ENCODE measurements at places on chromosomes 5 and 9.

DNA sequence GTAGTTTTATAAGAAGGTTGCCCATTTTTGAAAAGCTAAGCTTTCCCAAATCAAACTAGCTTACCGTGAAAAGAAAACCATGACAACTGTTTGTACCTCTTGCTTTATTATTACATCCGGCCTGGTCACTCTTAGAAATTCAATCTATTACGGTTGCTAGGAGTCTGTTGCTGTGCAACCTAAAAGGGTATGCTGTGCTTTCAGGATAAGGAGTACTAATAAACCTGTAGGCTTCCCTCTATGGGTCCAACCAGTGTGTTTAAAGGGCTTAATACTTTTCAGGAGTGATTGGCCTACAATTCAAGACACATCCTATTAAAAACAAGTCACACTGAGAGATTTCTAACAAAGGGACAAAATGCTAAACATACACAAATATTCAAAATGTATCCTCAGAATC is 27.1 kb downstream of the RFX3 start:
- no peak for DNase-seq

DNA sequence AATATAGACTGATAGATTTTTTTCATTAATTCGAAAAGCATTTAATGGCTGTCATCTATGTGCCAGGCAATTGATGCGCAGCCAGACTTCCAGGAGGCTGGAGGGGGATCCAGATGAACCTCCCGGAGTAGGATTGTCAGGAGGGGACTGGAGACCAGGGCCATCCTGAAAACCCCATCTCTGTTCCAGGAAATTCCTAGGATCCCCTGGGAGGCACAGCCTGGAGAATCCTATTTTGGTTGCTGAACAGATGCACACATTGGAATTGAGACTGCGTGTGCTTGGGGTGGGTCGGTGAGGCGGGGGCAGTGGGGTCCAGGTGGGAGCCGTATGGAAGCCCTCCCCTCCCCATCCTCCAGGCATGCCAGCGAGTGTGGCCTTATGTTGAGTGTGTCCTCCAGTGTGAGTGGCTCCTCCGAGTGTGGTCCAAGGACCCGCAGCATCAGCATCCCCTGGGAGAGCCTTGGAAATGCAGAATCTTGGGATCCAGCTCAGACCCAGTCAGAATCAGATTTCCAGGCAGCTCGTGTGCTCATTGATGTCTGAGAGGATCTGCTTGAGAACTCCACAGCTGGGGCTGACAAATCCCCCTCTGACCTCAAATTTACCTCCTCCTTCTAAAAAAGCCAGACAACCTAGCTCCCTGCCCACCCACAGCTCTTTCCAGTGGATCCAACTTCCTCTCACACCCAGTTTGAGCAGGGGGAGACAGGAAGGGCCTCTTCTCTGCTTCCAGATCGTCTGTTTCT is 38.7 kb downstream of the ROPN1L start:
- no peak for DNase-seq

- no peak for DNase-seq
These were observed 38.1 kb downstream of the ITGA1 start for GRCh38 chr5:52825826-52826225.

- no peak for DNase-seq
These were observed 23.9 kb downstream of the CLINT1 start for GRCh38 chr5:157835041-157835440.

DNA sequence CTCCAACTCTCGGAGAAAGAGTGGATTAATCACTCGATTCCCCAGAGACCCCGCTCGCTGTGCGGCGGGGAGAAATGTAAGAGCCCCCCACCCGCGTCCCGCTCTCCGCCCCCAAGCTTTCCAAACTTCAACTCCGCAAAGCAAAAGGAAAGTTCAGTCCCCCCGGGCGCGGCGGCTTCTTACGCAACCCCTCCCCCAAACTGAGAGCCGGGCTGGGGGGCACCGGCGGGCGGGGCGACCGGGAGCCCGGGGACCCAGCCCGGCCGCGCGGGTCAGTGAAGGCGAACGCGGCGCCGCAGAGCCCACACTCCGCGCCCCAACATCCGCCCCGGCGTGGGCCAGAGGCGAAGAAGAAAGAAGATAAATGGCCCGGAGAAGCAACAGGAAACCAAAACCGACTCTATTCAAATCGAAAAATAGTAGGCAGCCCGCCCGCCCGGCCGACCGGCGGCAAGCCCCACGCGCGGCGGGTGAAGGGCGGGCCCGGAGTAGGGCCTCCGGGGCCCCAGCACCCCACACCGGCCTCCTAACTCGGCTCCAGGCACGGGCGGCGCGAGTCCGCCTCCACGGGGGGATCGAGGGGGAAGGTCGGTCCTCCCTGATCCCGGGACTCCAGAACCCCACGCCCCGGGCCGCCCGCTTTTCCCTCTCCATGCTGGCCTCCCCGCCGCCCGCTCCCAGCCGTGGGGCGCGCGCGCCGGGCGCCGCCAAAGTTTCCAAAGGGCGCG is 720 bp downstream of the NOTCH1 start:
- no peak for DNase-seq

DNA sequence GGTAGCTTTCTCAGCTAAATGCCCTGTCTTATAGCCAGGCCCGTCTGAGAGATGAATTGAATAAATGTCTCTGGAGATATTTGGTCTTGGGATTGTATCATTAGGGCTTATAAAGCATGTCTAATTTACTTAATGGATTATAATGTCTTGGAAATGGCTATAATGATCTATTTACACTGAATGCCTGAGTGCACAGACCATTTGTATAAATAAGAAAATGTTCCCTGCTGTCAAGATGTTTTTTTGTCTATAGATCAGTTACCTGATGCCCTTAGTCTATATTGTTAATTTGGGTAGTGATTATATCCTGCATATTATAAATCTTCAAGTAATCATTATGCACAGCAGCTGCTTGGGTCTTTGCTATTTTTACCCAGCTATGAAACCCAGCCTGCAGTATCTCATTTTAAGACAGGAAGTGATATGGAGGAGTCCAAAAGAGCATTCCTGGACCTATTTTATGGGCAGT is 112.9 kb upstream of the ACTBL2 start:
- DNase-seq = no peak

GRCh38 chr5:54523534-54523933 is 6.0 kb downstream of the SNX18 start:
- DNase-seq = no peak

- DNase-seq = no peak
These were observed 178.4 kb downstream of the SMARCA2 start for GRCh38 chr9:2193552-2193951.

- no peak for DNase-seq
These were observed 36.2 kb upstream of the ANKRD55 start for GRCh38 chr5:56269216-56269927.

- no peak for DNase-seq
These were observed 652.9 kb downstream of the SEMA5A start for GRCh38 chr5:8892926-8893325.

- no peak for DNase-seq
These were observed 67.3 kb downstream of the NPR3 start for GRCh38 chr5:32778403-32778802.

GRCh38 chr5:41721516-41721915 is 148.7 kb downstream of the OXCT1 start:
- DNase-seq = no peak

DNA sequence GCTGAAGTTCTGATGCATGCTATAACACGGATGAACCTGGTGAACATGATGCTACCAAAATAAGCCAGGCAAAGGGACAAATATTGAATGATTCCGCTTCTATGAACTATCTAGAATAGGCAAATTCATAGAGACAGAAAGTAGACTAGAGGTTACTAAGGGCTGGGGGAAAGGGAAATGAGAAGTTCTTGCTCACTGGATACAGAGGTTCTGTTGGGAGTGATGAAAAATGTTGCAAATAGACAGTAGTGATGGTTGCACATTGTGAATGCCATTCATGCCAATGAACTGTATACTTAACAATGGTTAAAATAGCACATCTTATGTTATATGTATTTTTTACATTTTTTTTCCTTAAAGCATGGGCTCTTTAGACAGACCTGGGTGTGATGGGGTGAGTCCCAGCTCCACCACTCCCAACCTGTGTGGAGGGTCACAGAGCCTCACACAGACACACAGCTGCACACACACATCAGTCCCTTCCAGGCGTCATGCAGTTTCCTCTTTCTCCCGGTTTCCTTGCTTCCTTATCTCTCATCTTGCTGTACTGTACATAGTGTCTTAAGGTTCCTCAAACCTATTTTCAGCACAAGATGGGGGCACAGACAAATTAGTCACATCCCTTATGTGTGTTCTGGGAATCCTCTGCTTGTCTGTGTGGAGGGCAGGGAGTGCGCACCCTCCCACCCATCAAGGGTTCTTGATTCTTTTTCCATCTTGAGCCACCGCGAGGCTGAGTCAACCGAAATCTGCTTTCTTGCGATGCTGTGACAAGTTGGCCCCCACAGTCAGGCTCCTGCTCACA is 192.9 kb downstream of the CRB2 start:
- DNase-seq = no peak

- no peak for DNase-seq
These were observed 312.2 kb downstream of the SPOCK1 start for GRCh38 chr5:137186759-137187461.

GRCh38 chr5:125486634-125487033 is 740.2 kb upstream of the ZNF608 start:
- DNase-seq = no peak

DNA sequence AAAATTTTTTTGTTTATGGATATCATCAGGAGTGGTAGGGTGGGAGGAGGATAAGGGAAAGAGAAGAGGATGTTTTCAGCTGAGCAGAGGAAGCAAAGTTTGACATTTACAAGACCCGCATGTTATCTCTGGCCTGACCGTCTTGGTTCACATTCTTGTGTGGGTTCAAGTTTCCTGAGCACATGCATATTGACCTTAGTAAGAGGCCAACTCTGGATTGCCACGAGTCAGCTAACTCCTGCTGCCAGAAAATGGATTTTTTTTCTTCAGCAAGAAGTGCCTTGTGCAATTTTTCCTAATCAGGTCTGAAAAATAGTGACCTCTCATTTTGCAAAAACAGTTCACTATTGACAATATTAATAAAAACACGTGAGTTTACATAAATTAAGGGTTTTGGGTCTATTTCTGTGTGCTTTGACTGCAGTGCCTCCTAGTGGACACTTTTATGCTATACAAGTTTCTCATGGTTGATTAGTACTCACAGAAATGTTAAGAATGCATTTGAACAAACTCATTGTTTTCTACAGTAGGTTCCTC is 27.1 kb upstream of the BASP1 start:
- DNase-seq = peak; percentile 55

DNA sequence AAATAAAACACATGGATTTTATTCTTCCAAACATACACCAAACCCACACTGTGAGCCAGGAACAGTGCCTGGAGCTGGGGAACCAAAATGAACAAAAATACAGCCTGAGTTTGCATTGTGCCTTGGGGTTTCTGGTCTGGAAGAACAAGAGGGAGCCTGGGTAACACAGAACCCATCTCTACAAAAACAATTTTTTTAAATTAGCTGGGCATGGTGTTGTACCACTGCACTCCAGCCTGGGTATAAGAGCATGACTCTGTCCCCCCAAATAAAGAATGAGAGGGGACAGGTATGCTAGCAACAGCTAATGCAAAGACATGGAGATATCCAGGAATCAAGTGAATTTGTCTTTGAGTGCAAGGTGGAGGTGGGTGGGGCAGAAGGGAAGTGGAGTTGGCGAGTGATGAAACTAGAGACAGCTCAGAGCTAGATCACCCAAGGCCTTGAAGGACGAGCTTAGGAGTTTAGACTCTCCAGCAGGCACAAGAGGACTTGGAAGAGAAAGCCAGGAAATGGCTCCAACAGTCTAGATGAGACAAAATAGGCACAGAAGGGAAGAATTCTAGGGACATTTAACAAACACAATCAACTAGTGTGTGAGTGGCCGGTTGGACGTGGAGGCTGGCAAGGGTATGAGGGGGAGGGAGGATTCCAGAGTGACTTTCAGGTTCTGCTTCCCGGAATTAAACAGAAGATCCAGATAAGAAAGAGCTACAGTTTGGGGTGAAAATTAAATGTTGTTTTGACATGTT is 47.4 kb downstream of the FNBP1 start:
- no peak for DNase-seq

DNA sequence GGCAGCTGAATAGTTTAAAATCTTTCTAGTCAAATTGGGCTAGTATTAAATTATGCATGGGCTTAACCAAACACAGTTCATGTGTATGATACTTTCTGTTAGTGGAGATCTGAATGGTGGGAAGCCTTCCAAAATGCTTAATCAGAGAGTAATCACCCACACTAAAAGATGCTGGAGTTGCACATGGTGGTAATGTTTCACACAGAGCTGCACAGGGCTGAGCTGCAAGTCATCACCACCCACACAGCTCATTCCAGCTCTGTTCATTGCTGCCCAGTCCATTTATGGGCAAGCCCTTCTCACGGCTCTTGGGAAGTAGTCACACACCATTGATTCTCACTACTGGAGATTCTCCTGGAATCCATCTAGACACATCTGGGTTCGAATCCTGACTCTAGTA is 351.5 kb upstream of the KCNN2 start:
- DNase-seq = no peak

- DNase-seq = no peak
These were observed 10.4 kb downstream of the AMACR start for GRCh38 chr5:33997331-33997983.

GRCh38 chr5:67530609-67531255 is 334.1 kb upstream of the CD180 start:
- DNase-seq = no peak

- DNase-seq = no peak
These were observed 120.3 kb upstream of the BASP1 start for GRCh38 chr5:17096952-17097695.

GRCh38 chr9:129377931-129378661 is 200.0 kb upstream of the IER5L start:
- no peak for DNase-seq

DNA sequence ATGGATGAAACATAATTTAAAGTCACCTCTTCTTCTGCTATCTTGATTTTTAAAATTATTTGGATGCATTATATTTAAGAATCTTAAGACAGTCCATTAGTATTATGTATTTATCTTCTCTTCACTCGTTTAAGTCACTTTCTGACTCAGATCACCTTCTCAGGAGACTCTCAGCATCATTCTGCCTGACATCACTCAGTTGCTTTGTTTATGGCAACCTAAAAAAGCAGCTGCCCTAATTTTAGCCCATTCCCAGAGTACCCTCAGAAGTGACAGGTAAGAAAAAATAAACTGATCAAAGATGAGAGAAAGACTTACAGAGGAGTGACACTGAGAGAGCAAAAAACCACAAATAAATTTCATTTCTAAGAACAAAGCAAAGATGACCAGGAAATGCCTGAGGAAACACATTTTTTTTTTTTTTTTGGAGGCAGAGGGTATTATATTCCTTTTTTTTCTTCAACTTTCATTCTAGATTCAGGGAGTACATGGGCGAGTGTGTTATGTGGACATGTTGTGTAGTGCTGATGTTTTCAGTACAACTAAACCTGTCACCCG is 140.5 kb downstream of the MUSK start:
- no peak for DNase-seq

GRCh38 chr9:94974154-94974879 is 247.8 kb downstream of the AOPEP start:
- DNase-seq = no peak

DNA sequence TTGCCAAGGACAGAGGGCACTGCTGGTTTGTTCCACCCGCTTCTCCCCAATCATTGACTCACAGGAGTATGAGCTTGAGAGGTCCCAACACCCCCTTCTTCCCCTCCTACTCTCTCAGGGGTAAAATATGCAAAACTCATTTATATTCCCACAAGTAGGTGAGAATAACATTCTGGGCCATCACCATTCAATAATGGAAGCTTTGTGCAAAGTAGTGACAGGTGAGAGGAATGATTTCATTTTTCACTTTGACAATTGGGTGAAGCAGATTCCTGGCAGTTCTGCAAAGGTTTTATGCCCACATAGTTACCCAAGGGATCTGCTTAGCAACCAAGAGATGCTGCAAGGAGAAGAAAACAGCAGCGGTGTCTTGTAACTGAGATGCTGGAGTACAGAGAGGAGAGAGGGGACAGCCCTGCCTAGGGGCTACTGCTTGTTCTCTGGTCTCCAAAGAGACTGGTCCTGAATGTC is 137.6 kb downstream of the CMYA5 start:
- no peak for DNase-seq
